ENCODE measurements at places on chromosomes 6 and 20.

- DNase-seq = peak; percentile 36
Measured at GRCh38 chr20:45433316-45433715, 17.4 kb downstream of the PIGT start.

GRCh38 chr6:124927806-124928205 lies 34.4 kb upstream of the RNF217 start:
- DNase-seq = no peak

DNA sequence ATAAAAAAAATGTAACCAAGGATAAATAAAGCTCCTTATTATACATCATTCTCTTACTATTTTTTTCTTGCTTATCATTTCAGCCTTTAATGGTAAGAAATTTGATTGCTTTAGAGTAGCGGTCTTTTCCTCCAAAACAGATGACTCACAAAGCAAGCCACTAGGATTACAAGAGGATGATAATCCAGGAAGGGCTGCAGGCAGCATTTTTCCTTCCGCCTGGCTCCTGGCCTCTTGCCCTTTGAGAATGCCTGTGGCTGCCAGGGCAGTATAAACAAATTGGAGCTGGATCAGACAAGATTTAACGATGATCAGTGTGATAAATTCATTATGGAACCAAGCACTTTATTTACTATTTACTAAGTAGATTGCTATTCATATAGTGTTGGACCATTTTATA lies 9.7 kb upstream of the FBXL4 start:
- DNase-seq = no peak

GRCh38 chr6:118974790-118975189 lies 39.8 kb upstream of the MCM9 start:
- no peak for DNase-seq

DNA sequence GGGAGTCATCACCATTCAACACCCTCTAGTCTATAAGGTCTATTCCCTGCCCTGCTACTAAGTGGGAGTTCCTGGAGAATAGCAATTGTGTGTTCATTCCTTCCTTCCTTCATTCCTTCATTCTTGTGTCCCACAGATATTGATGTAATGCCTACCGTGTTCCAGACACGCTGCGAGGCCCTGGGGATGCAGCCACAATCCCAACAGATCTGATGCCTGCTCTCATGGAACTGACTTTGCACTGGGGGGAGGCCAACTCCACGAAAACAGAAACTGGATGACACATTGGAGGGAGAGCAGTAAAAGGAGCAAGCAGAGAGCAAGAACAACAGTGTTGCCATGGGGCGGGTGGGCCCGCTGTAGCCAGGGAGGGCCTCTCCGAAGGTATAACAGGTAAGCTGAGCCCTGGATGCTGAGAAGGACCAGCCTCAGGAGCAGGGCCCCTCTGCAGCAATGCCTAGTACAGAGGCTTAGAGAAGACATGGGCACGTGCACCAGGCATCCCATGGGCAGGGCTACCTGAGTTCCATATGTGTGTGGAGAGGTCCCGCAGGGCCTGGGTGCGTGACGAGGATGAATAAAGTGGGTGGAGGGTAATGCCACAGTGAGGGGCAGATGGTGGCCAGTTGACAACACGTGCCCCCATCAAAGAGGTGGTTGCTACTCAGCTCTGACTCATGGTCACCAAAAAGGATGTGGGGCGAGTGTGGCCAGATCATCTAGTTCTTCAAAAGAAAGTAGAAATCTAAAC lies 173.9 kb downstream of the NFATC2 start:
- no peak for DNase-seq

DNA sequence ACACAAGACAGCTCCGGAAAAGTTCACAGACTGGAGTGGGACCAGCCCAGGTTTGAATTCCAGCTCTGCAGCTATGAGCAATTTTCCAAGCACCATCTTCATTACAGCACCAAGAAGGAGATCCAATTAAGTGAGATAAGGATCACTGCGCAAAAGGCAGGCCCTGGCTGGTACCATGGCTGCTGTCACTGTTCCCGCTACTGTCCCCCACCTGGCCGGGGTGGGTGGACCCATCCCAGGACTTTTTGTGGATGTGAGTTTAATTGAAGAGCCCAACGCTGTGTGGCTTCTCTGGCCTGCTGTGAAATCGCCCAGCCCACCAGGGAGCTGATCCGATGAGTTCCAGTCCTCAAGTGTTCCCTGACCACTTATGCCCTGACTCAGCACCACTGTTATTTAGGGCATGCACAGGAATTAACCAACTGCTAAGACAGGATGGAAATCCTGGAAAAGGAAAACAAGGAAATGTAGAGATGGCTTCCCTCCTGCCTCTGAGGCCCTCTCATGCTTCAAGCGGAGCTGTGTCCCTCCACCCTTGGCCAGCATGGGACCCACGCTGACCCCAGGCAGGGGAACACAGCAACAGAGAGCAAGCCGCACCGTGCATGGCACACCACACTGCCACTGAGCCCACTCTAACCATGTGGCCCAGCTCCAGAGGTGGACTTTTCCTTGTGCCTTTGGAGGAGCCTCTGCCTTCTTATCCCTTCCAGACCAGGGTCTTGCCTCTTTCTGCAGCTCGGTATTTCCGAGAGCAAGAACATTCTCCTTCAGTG lies 150.0 kb upstream of the CST7 start:
- DNase-seq = no peak

- no peak for DNase-seq
Measured at GRCh38 chr6:167578371-167578901, 248.3 kb upstream of the AFDN start.

DNA sequence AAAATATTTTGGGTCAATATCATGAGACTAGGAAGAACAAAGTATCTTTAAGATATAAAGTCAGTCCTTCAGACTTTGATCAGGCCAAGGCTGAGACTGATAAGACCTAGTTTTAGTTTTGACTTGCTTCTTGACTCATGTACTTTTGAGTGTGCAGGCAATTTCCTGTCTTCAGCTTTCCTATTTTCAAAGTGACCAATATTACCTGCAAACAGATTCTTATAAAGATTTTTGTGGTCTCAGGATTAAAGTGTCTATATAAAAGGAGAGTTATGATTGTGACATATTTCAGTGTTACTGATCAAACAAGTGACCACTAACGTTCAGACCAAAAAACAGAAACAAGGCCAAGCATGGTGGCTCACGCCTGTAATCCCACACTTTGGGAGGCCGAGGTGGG lies 36.0 kb upstream of the AKIRIN2 start:
- DNase-seq = no peak

GRCh38 chr6:51926125-51926524 lies 161.3 kb downstream of the PKHD1 start:
- no peak for DNase-seq

DNA sequence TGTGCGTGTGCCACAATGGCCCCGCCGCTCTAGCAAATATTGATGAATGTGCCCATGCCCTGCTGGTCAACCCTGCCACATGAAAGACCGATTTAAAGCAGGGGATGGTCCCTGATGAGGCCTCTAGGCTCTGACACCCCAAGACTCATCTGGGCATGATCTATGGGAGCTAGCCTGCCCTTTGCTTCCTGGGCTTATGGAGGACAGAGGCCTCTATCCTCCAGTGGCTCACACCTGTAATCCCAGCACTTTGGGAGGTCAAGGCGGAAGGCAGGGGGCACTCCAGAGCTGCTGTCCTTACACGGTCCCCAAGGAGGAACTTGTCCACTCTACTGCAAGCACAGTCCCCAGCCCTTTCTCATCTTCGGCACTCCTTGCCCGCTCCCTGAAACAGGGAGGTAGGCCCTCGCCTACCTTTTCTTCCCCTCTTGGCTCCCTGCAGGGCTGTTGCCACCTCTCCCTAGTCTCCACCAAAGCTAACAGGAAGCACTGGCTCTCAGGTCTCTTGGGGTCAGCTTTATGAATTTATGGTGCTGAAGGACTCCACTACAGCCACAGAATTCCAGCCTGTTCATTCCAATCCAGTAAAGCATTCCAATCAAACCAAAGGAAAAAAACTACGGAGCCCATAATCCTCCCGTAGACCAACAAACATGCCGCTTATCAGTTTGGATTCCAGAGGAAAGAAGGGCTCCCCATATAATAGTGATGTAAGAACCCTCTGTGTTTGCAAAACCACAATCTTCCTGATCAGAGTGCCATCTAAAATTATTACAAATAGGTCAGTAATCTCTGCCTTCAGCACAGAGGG lies 48.7 kb upstream of the FOXQ1 start:
- no peak for DNase-seq

GRCh38 chr6:154352898-154353585 lies 3.6 kb downstream of the IPCEF1 start:
- no peak for DNase-seq

DNA sequence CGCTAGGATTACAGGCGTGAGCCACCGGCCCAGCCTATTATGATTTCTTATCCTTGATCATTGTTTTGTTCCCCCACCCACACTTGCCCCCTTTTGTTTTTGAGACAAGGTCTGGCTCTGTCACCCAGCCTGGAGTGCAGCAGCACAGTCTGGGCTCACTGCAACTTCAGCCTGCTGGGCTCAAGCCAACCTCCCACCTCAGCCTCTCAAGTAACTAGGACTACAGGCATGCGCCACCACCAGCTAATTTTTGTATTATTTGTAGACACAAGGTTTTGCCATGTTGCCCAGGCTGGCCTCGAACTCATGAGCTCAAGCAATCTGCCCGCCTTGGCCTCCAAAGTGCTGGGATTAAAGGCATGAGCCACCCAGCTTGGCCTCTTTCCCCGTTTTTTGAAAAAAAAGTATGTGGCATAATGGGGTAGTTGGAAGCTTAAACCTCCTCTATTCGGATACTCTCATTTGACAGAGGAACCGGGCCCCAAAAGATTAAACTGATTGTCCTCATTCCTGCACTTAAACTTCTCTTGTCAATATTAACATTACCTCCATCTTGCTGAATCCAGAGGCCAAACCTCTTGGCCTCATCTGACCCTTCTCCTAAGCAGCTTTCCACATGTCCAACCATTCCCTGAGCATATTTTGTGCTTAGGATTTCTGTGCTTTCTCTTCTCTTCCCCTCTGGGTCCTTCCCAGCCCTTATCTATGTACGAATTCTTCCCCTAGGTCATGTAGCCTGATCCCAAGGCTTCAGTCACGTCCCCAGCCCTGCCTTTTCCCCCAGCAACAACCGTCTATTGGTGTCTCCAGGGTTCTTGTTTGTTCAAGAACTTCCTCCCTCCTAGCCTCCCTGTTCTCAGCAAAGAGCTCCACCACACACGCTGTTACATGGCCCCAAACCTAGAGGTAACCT lies 6.1 kb upstream of the EZR start:
- DNase-seq = no peak

- DNase-seq = no peak
Measured at GRCh38 chr6:10449751-10450150, 34.9 kb upstream of the TFAP2A start.
